ENCODE measurements at places on chromosomes 12 and 14.

DNA sequence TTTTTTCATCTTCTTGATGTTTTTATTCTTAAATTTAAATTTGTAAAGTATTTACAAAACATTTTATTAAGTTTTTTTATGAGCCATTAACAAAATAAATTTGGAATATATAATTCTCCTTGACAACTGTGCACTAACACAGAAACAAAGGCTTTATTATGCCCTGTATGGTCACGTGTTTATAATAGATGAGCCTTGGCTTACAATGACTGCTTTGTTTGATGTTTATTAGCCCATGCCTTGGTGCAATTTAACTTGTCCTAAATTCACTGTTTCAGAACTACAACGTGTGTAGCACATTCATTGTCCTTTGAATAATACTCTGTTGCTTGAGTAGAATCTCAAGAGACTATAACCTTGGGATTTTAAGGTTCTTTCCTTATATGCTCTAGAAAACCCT is 59.8 kb downstream of the CNTN1 start:
- DNase-seq, result no peak

- no peak for DNase-seq
These were observed 8.7 kb upstream of the SMUG1 start for GRCh38 chr12:54197431-54197909.

GRCh38 chr14:70833884-70834283 is 24.6 kb upstream of the MAP3K9 start:
- no peak for DNase-seq

DNA sequence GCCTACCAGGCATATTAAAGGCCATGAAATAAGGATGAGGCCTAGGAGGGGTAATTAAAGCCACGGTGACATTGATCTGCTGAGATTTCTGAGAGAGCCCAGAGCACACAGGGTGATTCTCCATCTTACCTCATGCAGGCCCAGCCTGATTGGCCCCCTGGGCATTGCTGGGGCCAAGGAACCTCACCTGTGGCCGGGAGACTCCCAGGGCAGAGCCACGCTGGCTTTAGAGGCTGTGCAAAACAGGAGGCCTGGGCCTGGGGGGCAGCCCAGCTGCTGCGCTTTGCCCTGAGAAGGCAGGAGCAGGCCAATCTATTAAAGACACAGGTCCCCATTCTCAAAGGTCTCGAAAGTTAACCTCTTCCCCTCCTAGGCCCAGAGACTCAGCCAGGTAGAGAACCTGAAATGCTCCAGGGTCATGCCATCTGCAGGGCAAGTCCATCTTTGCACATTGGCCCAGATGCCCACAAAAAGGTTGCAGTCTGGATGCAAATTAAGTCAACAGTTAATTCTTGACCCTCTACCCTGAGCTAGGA is 1099.7 kb downstream of the BCL11B start:
- no peak for DNase-seq

DNA sequence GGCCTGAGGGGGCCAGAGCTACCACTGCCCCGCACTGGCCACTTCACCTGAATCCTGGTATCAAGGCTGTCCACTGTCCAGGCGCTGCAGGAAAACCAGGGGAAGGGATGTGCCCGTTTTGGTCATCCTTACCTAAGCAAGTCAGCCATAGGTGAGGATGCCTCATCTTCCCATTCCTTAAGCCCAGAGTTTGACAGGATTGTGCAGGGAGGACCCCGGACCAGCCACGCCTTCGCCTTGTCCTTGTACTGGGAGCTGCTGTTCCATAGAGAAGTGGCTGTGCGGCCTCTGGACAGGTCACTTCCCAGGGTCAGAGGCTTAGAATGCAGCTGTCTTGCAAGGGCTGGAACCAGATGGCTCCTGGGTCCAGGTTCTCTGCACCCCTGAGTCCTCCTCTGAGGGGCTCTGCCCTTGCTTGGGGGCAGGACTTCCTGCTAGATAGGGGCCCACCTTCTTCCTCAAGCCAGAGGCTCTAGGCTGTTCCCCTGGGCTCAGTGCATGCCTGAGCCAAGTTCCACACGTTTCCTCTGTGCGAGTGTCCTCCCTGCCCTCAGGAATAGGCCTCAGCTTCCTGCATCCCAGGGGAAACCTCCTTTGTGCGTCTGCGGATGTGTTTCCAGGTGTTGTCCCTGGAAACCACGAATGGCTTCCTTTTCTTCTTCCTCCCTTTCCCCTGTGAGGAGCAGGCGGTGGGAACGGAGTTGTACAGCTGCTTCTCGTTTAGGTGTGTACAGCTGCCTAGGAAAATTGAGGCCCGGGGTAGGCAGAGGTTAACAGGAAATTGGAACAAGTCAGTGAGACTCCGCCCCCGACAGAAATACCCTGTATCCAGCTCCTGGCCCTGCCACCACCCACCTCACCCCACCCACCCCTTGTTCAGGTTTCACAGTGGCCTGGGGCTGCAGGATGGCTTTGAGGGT is 54.3 kb upstream of the RIN3 start:
- no peak for DNase-seq

- peak; percentile 17 for DNase-seq
These were observed 17.1 kb downstream of the FICD start for GRCh38 chr12:108531929-108532848.

DNA sequence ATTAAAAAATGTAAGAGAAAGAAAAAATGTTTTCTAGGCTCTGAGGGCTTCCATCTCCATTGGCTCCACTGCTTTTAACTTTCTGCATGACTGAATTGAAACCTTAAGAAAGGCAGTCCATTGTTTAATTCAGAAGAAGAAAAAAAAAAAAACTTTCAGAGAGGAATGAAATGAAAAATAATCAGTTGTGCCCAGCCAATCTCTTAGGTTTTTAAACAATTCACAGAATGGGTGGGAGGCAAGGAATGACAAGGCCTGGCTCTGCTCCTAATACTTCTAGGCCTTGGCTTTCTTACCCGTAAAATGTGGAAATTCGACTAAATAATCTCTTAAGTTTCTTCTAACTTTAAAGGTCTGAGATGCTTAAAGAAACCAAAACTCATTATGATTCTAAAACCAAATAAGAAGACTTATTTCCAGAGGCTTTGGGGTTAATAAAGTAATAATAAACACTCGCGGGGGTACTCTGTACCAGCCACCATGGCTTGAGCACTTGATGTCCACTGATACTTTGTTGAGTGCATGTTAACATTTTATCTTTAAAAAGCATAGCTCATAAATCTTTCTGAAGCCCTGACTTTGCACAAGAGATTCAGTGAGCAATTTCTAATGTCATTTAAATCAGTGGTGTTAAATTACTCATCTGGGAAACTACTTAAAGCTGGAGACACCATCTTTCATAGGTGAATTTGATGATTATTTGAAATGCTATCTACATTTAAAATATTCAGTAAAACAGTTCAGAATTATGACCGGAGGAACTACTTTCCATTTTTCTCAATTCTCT is 49.6 kb downstream of the STON2 start:
- DNase-seq, result no peak

GRCh38 chr12:71838676-71839075 is 883 bp upstream of the TBC1D15 start:
- no peak for DNase-seq

DNA sequence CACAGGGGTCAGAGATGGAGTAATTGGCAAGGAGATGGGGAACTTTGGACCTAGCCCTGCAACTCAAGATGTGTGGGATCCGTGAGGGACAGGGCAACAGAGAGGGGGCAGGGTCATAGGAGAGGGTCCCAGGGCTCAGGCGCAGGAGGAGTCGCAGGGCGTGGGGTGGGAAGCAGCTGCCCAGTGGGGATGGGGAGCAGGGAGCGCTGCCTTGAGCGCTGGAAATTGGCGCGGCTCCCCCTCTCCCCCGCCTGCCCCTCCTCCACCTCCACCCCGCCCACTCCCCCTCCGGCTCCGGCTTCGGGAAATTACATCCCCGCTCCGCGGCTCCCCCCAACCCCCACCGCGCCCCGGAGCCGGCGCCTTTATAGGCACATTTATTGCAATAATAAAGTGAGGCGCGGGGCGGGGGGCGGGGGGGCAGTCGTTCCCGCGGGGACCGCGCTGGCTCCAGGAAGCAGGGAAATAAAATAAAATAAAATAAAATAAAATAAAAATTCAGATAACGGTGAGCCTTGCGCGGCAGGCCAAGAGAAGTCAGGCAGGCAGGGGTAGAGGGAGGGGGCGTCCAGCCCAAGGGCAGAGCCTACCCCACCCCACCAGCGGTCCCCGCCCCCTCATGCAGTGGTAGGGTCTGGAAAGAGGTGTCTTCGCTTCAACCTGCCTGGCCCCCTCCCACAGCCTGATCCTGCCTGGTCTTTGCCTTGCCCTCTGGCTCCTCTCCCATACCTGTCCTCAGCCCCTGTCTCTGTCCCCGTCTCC is 3.6 kb downstream of the NXPH4 start:
- no peak for DNase-seq

DNA sequence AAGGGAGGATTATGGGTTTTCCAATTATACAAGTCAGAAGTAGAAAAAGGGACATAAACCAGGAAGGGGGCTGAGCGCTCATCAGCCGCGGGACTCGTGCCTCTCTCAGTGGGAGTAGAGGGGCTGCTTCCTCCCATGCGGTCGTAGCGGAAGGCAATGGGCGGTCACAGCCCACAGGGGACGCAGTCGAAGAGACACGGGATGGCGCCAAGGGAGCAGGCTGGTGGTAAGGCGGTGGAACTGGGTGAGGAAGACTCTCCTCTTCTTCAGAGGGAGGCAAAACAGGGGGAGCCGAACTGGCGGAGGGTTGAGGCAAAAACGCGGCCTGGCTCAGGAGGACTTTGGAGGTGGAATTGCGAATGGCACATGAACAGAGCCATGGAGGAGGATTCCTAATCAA is 677.7 kb downstream of the TMEM121 start:
- no peak for DNase-seq

DNA sequence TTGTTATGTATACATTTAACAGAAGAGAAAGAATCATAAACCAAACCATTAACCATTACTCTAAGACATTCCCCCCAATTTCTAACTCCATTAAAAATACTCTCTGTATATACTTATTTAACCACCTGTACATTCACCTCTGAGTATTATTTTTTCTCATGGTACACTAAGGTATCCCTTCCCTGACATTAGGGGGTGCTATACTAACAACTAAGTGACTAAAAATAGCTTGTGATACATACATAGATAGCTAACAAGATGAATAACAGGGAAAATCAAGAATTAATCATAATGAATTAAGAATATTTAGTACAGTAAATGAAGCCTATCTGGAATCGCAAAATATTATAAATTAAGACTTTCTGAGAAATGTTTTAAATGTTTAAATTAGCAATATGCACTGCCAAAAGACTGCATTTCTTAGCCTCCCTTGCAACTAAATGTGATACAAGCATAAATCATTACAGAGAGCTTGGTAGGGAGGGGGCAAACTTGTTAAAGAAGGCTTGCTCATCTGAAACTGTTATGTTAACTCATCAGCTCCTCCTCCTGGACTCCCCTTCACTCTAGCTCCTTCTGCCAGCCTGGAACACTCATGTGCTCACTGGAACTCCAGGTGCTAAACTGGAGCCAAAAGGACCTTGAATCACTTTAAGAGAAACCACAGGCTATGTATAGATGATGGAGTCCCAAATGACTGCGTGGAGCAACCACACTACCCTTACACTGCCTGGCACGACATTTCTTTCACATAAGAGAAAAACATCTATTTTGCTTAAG is 14.9 kb downstream of the C2CD5 start:
- no peak for DNase-seq

GRCh38 chr12:56377310-56377988 is 14.8 kb upstream of the APOF start:
- no peak for DNase-seq

DNA sequence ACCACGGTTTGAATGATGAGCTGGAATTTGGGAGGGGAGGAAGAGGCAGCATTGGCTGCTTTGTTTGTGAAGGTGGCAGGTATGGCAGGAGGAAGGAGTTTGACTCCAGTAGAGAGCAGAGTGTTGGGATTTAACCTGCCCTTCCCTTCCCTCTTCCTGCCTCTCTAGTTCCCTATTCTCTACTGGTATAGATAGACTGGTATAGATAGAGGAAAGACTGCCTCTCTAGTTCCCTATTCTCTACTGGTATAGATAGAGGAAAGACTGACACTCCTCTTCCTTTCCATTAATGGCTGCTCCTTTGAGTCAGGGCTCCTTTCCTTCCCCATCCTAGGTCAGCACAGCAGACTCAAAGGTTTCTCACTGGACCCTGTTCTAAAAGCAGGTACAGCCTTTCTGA is 8.4 kb upstream of the SYCP3 start:
- no peak for DNase-seq

DNA sequence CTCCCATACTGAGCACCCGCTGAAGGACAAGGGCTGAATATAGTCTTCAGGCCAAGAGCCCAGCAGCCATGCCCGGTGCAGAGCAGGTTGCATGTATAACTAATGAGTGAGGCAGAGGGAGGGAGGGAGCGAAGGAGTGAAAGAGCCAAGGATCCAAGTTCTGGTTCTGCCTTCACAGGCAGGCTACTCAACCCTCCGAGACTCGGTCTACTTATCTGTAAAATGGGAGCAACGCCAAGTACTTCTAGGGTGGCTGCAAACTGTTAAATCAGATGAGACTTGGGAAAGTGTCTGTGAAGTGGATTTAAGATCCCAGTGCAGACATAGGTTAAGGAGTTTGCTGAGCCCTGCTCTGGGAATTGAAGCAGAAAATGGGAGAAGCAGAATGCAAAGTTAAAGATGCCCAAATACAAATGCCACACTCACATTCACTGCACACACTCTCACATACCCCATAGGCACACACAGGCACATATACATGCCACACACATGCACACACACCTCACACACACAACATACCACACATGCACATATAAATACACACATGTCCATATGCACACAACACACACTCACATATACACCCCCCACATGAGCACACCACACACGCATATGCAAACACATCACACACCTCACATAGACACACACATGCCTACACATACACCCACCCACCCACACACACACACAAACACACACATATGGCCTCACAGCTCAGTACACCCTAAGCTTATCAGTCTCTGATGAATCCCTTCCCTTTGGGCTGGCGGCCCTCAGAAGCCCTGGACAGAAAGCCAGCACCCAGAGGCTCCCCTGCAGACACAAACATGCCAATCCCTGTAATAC is 76.7 kb downstream of the PITPNM2 start:
- no peak for DNase-seq

- no peak for DNase-seq
These were observed 772 bp downstream of the SCARB1 start for GRCh38 chr12:124862768-124863415.

DNA sequence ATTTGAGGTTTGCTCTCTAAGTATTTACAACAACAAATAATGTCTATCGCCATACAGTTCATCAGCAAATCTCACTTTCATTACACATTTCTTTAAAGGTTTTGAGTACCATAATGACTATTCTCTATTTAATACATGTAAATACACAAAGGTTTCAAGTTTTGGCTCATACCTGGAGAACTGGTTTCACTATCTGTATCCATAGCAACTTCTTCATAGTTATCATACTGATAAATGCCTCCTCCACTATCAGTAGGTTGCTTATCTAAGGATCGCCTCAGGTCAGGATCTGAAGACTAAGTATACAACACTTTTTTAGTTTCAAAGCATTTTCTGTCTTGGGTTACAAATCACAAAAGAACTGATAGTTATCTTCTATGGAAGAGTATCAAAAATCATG is 21.4 kb downstream of the ZFC3H1 start:
- DNase-seq, result no peak
